Stimulated activated CD8-positive, alpha-beta memory T cell treated with anti-CD3 and anti-CD28 coated beads, Interleukin-4, amount 100 ng/mL, for 1 hour (primary cell): ENCODE measurements at places on chromosomes 6 and 20.

DNA sequence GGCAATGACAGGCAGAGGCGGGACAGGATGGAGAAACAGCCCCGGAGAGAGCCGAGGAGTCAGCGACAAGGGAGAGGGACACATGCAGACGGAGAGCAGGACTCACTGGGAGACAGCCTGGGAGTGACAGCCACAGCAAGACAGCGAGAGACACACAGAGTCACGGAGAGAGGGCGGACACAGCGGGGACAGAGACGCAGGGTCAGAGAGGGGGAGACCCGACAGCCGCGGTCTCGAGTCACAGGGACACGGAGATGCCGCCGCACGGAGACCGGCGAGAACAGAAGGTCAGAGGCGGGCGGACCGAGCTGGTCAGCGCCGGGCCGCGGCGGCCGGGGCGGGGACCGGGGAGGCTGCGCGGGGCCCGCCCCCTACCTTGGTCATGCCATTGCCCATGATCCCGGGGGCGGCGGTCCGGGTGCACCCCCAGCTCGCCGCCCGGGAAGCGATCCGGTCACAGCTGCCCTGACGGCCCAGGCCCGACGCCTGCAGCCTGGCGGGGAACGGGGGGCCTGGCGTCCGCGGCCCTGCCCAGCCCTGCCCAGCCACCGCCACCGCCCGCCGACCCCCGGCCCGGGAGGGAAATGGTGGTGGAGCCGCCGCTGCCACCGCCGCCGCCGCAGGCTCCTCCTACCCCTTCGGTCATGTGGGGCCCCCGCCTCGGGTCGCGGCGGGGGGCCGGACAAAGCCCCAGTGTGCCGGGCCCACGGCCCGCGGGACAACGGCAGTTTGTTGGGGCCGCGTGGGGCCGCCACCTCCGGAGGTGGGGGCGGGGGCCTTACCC is at the start of the genes DUSP15 and TTLL9:
Gene DUSP15 (minus strand): TSS at position 586 of the 784 bp plus-strand sequence. CDS start 190 bp downstream, at position 396.
Gene TTLL9 (plus strand): TSS at position 693 of the 784 bp plus-strand sequence. CDS start 493 bp downstream, outside the sequence.
- no peak for DNase-seq

- DNase-seq: no peak
These were observed 1.4 kb downstream of the FGD2 start for GRCh38 chr6:37006793-37007339.

DNA sequence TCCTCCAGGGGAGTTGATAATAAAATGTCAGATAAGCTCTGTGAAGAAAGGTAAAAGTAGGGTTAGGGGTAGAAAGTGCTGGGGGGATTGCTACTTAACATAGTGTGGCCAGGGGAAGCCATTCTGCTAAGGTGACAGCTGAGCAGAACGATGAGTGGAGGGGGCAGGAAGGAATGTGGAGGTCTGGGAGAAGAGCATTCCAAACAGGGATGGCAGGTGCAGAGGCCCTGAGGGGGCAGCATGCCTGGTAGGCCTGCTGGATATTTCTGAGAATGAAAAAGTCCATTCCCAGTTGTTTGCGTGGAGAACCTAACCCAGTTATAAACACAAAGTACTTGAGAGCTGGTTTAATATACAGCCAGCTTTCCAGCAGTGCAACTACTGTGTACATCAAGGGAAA is 9.3 kb downstream of the GFRA4 start:
- DNase-seq: no peak

DNA sequence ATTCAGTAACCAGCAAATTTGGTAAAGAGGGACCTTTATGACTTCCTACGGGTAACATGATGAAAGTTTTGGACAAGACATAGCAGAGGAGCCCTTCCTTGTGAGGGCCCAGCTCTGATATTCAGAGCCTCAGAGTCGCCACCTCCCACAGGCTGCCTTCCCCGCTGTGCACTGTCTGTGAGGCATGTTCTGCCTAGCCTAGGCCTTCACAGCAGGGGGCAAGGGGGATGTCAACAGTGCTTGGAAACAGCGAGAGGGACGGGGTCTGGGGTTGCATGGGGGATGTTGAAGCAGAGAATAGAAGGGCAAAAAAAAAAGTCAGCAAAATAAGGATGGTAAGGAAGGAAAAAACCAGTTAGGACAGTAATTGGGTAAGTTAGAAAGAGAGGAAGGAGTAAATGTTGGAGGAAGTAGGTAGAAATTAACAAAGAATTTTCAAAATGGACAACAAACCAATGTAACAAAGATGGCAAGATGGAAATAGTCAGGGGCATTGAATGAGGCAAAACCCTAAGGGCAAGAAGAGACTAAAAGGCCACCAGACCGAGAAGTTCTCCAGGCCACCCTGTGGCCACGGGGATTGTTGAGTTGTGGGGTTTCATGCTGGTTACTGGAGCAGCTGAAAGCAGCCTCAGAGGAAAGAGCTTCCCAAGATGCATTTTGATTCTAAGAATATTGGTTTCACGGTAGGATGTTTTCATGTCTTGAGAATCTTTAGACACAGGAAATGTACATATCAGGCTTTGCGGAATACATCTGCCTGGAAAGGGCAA is 139.8 kb downstream of the LY86 start:
- DNase-seq: no peak

GRCh38 chr20:51563486-51564332 is 21.2 kb upstream of the NFATC2 start:
- DNase-seq: no peak

GRCh38 chr6:139701695-139702094 is 327.2 kb upstream of the CITED2 start:
- no peak for DNase-seq

GRCh38 chr6:124470803-124471202 is 491.4 kb upstream of the RNF217 start:
- no peak for DNase-seq

GRCh38 chr20:41526327-41526726 is 91.8 kb downstream of the CHD6 start:
- DNase-seq: no peak

GRCh38 chr6:56708810-56709597 is 66.3 kb upstream of the DST start:
- no peak for DNase-seq

DNA sequence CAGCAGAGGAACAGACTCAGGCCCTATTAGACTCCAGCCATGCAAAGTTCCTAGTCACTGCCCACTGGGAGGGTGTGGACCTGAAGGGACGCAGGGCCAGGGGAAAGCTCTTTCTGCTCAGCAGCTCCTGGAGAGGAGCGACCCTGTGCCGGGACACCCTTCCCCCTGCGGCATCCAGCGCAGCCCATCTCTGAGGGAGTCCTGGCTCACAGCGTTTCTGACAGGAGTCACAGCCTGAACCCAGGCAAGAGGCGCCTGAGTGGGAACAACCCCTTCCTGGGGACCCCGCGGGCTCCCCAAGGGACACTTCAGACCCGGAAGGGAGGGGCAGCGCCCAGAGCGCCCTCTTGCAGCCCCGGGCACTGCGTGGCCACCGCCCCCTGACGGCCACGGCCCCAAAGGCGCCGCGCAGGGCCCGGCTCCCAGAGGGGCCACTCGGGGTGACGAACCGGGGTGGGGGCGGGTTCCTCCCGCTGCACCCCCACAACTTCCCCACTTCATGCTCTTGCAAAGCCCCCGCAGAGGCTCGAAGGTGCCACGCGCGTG is 862 bp downstream of the UCKL1 start:
- DNase-seq: no peak

GRCh38 chr20:62241506-62241905 is 3.2 kb downstream of the OSBPL2 start:
- DNase-seq: no peak

DNA sequence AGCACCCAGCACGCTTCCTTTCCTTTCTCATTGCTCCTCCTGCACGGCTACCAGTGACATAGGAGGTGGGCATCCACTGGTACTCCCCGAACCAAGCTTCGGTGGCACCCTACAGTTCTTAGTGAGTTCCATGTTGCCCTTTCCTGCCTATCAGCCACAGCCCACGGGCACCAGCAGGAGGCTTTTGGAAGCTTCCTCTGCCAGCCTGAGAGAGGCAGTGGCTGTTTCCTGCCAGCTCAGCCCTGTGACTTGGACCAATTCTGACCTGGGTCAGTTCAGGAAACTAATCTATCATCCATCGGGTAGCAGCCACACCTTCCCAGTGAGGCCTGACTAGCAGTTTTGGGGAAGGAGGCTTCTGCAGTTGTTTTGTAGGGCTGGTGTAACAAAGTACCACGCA is 176.4 kb upstream of the UST start:
- DNase-seq: no peak

GRCh38 chr6:166905013-166905412 is 51.3 kb downstream of the RNASET2 start:
- no peak for DNase-seq

GRCh38 chr6:134464690-134465411 is 146.9 kb upstream of the SGK1 start:
- no peak for DNase-seq

DNA sequence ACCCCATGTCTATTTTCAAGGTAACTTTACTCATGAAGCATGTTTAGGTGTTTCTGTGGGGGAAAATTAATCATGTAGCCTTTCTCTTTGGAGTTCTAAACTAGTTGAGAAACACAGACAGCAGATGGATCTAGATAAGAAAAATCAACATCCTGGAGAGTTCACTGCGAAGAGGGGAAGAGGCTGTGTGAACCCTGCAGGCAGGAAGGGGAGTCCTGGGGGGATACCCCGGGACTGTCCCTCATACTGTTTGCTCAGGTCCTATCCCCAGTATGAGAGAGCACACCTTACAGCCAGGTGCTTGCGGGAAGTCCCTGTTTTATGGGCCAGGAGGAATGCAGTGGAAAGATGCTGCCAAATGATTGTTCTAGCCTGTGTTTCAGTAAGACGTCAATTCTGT is 32.7 kb downstream of the CHMP4B start:
- no peak for DNase-seq

DNA sequence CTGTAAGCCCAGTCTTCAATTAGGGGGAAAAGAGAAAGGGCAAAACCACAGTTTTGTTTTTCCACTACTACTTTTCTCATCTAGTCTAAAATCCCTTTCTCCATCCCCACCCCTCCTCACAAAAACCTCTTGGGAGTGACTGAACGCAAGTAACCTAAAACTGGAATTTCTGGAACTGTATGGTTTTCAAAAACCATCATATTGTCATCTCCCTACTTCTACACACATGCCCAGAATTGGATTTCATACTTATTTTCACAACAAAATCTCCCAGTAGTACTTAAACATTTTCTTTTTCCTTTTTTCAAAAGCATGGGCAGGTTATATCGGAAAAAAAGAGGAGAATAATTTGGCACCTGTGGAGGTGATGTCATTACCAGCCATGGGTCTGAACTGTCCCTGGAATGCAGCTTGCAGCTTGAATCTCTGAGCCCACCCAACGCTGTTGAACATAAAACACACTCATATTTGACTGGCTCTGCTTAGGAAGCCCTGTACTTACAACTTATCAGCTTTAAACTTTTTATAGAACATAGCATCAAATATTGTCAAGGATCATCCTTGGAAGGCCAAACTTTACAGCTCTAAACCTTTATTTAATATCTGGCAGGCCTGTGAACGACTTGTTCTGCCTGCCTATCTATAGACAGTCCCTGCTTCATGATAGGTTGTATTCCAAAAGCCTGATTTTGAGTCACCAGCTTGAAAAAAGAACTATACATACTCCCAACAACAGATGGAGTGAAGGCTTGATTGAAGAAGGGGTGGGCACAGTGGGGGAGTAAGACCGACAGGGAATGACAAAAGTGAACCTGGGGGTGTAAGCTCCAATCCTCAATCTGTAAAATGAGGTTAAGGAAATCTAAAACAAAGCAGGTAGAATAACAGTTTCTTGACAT is 59.3 kb downstream of the EPB41L2 start:
- DNase-seq: no peak

DNA sequence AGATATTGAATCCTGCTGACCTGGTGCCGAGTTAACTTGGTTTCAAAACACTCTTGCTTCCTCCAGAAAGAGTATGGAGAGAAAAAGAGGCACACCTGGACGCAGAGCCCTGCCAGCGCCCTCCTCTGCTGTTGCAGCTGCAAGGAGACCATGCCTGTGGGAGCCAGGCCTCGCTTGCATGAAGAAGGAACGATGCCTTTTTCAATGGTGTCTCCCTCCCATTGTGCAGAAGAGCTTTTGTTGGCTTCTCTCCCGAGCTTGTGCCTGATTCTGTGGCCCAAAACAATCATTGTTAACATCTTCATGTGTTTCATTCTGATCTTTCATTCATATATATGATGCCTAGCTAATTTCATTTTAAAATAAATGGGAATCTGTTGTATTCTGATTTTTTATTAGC is 98.1 kb downstream of the FAM120B start:
- no peak for DNase-seq

- no peak for DNase-seq
These were observed 21.4 kb upstream of the SNAI1 start for GRCh38 chr20:49961413-49961812.

GRCh38 chr20:46850416-46850815 is 44.2 kb upstream of the EYA2 start:
- no peak for DNase-seq

DNA sequence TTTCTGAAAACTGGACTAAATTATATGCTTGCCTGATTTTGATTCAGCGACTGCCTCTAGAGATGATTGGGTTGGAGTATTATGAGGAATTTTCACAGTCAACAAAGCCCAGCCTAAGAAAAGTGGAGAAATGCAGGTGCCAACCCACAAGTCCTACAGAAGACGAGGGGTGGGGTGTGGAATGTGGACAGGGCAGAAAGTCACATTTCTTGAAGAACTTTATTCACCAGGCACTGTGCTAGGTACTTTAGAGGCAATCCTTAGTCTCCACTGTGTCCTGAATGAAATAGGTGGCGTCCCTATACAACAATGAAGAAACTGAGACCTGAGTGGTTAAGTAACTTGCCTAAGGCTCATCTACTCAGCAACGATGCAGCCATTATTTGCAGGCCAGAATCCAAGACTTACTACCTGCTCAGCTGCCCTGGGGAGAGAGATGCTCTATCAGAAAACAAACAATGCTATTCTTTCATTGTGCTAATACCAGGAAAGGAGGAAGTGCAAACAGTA is 106.3 kb downstream of the RNF144B start:
- DNase-seq: no peak

DNA sequence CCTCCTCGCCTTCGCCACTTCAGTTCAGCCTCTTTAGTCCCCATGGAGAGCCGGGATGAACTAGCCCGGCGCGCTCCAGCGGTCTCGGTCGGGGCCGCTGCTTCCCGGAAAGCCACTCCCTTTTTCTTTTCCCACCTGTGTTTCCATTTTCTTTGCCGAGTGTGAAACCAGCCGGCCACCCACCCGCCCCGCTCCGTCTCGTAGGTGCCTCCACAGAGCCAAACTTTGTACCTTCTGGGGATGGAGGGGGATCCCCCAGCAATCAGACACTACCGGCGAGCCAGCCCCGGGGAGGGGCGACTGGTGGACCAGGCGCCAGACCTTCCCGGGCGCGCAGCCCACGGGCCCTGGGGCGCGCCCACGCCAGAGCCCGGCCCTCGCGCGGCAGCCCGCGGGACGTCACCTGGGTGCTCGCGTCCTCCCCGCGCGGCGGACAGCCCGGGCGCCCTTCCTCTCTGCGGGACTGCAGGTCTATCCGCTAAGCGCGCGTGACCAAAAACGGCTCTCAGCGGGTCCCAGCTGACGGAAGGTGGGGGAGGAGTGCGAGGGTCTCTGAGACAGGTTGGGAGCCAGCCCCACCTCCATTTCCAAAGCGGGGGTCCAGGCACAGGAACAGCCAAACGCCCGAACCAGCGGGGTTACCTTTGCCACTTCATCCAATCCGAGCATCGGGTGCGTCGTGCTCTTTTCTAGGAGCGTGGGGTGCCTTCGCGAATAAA is at the start of gene MCHR2:
Gene MCHR2 (minus strand): TSS at position 691 of the 719 bp plus-strand sequence. CDS start 38,076 bp downstream, outside the sequence.
- no peak for DNase-seq

GRCh38 chr6:37622646-37623071 is 75.0 kb downstream of the MDGA1 start:
- DNase-seq: no peak

- DNase-seq: no peak
These were observed 115.2 kb upstream of the AKIRIN2 start for GRCh38 chr6:87817183-87817582.
